ENCODE measurements at places on chromosomes 3 and 15. TPM values are rescaled to one million over a fixed set of nuclear protein-coding genes. Genes with fewer than 3 reads are reported as not detected.

MAP1A gene
- 9.3 TPM for polyA plus RNA-seq

GOLGA8J gene
- polyA plus RNA-seq = 2.9 TPM

ZNF501 gene
- 14.8 TPM for polyA plus RNA-seq

TRH gene
- 0.12 TPM for polyA plus RNA-seq

TMEM108 gene
- 1.6 TPM for polyA plus RNA-seq

KNG1 gene
- polyA plus RNA-seq = 56.9 TPM

CD80 gene
- polyA plus RNA-seq = 0.20 TPM

ISL2 gene
- not detected for polyA plus RNA-seq

FEZF2 gene
- not detected for polyA plus RNA-seq

NT5DC2 gene
- polyA plus RNA-seq = 159 TPM

ALDH1A3 gene
- polyA plus RNA-seq = 5.7 TPM

ASB7 gene
- polyA plus RNA-seq = 16.9 TPM

NTRK3 gene
- 13.7 TPM for polyA plus RNA-seq

CRABP1 gene
- polyA plus RNA-seq = 32.3 TPM

ST8SIA2 gene
- 5.3 TPM for polyA plus RNA-seq

EPHB1 gene
- 5.9 TPM for polyA plus RNA-seq

FRMD4B gene
- polyA plus RNA-seq = 48.7 TPM

FBLN2 gene
- polyA plus RNA-seq = 17.9 TPM

CIDEC gene
- polyA plus RNA-seq = not detected

USP8 gene
- 67.5 TPM for polyA plus RNA-seq

LAMB2 gene
- polyA plus RNA-seq = 435 TPM

TMEM45A gene
- polyA plus RNA-seq = 22.1 TPM

GP9 gene
- polyA plus RNA-seq = 0.47 TPM

TRIM71 gene
- 10.4 TPM for polyA plus RNA-seq

ZNF660 gene
- 15.9 TPM for polyA plus RNA-seq

ZNF620 gene
- 13.0 TPM for polyA plus RNA-seq

ROBO1 gene
- 130 TPM for polyA plus RNA-seq

STRIT1 gene
- polyA plus RNA-seq = 1.5 TPM

Data from left kidney (tissue), 8 donors.